KBM-7 (cell line): ENCODE measurements at places on chromosomes 11 and 22.
A peak's percentile ranks its signal among the peaks of the same experiment; 100 is the strongest.

DNA sequence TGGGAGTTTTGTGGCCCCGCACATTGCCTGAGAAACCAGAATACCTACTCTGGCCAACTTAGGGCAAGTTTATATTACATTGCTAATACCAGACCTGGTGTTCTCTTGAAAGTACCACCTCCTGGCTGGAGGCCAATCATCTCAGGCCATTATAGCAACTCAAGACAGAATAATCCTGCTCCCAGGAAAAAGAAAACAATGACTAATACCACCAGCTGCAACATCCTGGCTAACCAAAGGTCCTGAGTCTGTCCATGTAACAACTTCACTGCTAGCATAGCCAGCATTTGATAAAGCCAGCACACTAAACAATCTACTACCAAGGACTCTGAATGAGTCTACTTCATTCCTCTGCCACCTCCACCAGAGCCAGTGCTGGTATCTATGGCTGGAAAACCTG lies 1298.7 kb upstream of the CNTN5 start:
- DNase-seq = no peak

GRCh38 chr11:13216019-13216710 lies 61.4 kb upstream of the BMAL1 start:
- no peak for DNase-seq

GRCh38 chr11:3169255-3170043 lies 4.3 kb upstream of the OSBPL5 start:
- peak; percentile 69 for DNase-seq

- no peak for DNase-seq
Observed at GRCh38 chr11:119889728-119890280, 160.8 kb upstream of the NECTIN1 start.

DNA sequence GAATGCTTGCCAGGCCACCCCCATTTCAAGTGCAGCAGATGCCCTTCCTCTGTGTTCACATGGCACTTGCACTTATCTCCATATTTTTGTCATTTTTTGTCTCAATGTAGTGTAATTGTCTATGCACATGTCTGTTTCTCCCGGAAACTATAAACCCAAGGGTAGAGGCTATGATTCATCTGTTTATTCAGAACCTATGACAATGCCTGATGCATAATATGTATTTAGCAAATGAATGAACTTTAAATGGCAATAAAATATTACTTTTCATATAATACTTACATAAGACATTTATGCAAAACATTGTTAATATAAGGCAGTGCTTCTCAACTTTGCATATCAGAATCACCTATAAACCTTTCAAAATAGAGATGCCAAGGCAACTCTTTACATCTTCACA lies 6.7 kb downstream of the PAK1 start:
- DNase-seq = no peak

GRCh38 chr11:67545280-67545679 lies 22.0 kb upstream of the CABP2 start:
- DNase-seq = no peak

- DNase-seq = no peak
Observed at GRCh38 chr11:109051200-109051599, 370.8 kb upstream of the C11orf87 start.

GRCh38 chr11:8066036-8066910 lies 14.7 kb upstream of the TUB start:
- DNase-seq = no peak

DNA sequence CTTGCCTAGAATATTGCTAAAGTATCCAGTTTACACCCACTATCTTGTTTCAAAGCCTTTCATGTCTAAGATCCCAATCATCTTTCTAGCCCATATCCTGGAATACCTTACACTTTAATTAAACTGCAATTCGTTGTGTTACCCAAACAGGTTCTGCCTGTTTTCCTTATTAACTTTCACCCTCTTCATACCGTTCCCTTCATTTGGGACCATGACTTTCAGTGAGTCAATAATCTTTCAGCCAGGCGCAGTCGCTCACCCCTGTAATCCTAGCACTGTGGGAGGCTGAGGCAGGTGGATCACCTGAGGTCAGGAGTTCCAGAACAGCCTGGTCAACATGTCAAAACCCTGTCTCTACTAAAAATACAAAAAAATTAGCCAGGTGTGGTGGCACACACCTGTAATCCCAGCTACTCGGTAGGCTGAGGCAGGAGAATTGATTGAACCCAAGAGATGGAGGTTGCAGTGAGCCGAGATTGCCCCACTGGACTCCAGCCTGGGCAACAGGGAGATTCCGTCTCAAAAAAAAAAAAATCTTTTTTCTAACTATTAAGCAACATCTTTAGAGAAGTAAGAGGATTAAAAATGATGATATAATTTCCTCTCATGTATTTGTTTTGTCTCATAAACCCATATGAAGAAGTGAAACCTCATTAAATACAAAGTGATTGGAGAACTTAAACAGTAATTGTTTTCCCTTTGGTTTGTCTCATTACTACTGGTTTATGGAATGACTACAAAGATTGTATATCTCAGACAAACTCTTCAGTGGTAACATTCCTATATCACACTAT lies 20.7 kb downstream of the DMC1 start:
- DNase-seq = no peak

DNA sequence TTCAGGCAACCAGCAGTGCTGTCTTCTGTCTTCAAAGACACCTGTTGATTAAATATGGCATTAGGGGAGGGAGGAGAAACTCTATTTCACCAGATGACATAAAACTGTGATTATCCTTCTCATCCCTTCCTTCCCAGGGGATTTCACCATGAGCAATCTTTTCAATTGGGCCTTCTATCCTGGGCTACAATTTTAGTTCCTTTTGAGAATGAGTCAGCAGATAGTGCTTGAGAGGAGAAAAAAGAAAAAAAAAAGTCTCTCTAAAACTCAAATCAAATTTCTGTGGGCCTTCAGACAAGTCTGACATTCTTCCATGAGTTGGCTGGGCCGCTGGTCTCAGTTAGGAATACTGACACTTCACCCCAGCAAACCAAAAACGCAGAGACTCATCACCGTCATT lies 7.2 kb downstream of the FLI1 start:
- DNase-seq = no peak

GRCh38 chr11:18731949-18732821 lies 6.2 kb upstream of the IGSF22 start:
- DNase-seq = peak; percentile 81

- no peak for DNase-seq
Observed at GRCh38 chr11:126766440-126766839, 234.1 kb downstream of the KIRREL3 start.

- no peak for DNase-seq
Observed at GRCh38 chr11:44865866-44866272, 84.8 kb downstream of the TP53I11 start.

DNA sequence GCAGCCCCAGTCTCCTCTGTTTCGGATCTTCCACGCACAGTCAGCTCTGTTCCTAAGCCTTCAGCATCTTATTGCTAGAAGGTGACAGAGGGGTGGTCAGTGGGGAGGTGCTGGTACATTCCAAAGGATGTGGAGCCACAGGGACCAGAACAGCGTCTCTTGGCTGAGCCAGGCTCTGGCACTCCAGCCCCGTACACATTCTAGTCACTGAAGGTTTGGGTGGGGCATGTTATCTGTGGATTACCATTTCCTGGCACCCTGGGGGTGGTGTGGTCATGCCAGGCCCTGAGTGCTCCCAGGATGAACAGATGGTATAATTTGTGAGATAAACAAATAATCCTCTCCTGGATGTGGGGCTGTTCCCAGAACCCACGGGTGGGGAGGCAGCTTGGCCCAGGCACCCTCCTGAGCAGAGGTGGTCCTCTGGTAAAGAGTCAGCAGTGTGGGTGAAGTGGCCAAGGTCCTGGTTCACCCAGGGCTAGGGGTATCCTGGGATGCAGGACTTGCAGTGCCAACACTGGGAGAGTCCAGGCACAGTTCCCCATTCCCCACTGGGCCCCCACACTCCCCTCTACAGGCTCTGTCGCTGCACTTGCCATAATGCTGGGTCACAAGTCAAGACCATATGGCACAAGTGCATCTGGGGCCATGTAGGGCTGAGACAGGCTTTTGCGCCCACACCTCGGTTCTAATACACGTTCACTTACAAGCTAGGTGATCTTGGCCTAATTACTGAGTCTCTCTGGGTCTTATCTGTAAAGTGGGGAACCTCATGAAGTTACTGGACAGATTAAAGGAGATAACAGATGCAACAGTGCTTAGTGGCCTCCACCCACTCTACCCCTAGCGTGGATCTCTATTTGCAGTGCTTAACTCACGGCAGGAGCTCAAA lies 33.0 kb downstream of the DKK3 start:
- DNase-seq = no peak

DNA sequence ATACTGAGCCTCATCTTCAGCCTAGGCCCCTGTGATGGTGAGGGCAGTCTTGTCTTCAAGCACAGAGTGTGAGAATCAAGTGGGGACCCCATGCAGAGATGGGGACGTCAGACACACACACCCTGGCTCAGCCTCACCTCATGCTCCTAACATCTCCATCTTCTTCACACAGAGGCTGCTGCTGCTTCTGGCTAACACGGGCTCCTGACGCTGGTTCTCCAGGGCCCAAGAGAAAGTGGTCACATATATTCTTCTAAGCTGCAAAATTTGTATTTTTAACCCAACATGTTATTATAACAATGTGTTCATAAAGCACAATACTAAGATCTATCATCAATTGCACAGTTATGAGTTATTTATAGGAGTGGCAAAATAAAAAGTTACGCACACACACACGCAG lies 101.2 kb downstream of the VPREB1 start:
- DNase-seq = no peak
